ENCODE measurements at places on chromosomes 1 and 21.

DNA sequence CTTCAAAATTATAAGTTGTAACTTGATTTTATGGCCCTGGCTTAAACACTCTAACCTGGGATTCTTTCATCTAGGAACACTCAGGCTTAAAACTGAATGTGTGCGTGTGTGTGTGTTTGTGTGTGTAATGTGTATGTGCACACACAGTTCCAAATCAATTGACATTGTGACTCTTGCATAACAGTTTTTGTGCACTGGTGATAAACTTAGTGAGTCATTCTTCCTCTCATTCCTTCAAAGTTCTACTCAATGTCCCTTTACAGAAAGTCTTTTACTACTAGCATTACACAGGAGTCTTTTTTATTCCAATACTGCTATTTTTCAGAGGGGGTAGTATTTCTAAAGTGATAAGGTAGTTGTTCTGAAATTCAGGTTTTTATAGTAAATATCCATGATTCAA lies 943.6 kb downstream of the KCNT2 start:
- DNase-seq = no peak

DNA sequence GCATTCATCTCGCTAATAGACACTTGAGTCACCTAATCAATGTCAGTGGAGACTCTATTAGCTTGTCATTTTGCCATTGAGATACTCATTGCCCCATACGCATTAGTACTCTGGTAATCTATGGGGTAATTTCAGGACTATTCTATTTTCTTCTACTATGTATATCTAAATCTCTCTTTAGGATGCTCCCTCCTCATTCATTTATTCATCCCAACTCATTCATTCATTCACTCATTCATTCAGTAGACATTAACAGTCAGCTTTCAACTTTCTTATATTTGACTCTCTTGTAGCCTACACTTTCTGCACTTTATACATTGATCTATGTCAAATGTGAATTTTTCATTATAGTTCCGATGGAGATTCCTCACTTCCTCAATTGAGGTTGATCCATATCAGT lies 170.9 kb downstream of the ASTN1 start:
- DNase-seq = no peak

GRCh38 chr1:101769520-101769919 lies 227.2 kb downstream of the OLFM3 start:
- no peak for DNase-seq

- DNase-seq = no peak
These were observed at the start of gene GOLT1A for GRCh38 chr1:204213668-204214662. GOLT1A (minus strand) TSS chr1:204213988; CDS start chr1:204213906, 82 bp downstream.
